ENCODE measurements at places on chromosomes 16 and 17. TPM values are rescaled to one million over a fixed set of nuclear protein-coding genes. Genes with fewer than 3 reads are reported as not detected.
A peak's percentile ranks its signal among the peaks of the same experiment; 100 is the strongest.

DNA sequence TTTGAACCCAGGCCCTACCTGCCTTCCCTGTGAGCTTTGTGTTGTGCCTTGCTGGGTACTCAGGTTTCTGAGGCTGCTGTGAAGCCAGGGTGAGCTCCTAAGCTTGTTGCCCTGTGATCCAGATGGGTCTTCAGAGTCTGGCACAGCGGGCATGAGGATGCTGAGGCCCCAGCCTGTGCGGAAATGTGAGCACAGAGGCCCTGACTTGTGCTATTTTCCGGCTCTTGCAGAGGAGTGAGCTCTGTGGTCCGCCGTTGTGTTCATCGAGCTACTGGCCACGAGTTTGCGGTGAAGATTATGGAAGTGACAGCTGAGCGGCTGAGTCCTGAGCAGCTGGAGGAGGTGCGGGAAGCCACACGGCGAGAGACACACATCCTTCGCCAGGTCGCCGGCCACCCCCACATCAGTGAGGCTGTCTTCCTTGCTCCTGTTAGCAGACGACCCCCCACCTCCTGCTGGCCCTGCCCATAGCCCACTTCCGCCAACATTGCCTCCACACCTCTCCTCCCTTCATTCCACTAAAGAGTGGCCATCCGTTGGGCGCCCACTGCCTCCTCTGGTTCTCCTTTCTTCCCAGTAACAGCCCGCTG is 2.7 kb downstream of the PHKG2 start:
- H3K27ac ChIP-seq, result no peak overlapping the region
- no peak for DNase-seq
- H3K36me3 ChIP-seq, result peaks cover 4% of the 10 kb centered on the region
- no peaks in the 10 kb centered on the region for H3K27me3 ChIP-seq
- no peak overlapping the region for H3K4me3 ChIP-seq
- H3K4me1 ChIP-seq, result peaks cover 37% of the 10 kb centered on the region

- H3K4me1 ChIP-seq, result no peaks in the 10 kb centered on the region
- H3K4me3 ChIP-seq, result no peak overlapping the region
- H3K27ac ChIP-seq, result no peak overlapping the region
- DNase-seq, result no peak
Observed at GRCh38 chr17:31060791-31061550, 33.8 kb upstream of the NF1 start.

- no peak overlapping the region for H3K4me3 ChIP-seq
- no peaks in the 10 kb centered on the region for H3K27me3 ChIP-seq
- H3K4me1 ChIP-seq, result peaks cover 9% of the 10 kb centered on the region
- H3K27ac ChIP-seq, result no peak overlapping the region
- H3K36me3 ChIP-seq, result peaks cover 11% of the 10 kb centered on the region
Observed at GRCh38 chr17:78407387-78408000, 29.0 kb downstream of the PGS1 start.

GRCh38 chr17:58387834-58388233 is 29.5 kb downstream of the RNF43 start:
- no peak overlapping the region for H3K4me3 ChIP-seq
- H3K27ac ChIP-seq, result no peak overlapping the region
- peaks cover 59% of the 10 kb centered on the region for H3K4me1 ChIP-seq
- H3K27me3 ChIP-seq, result no peaks in the 10 kb centered on the region

DNA sequence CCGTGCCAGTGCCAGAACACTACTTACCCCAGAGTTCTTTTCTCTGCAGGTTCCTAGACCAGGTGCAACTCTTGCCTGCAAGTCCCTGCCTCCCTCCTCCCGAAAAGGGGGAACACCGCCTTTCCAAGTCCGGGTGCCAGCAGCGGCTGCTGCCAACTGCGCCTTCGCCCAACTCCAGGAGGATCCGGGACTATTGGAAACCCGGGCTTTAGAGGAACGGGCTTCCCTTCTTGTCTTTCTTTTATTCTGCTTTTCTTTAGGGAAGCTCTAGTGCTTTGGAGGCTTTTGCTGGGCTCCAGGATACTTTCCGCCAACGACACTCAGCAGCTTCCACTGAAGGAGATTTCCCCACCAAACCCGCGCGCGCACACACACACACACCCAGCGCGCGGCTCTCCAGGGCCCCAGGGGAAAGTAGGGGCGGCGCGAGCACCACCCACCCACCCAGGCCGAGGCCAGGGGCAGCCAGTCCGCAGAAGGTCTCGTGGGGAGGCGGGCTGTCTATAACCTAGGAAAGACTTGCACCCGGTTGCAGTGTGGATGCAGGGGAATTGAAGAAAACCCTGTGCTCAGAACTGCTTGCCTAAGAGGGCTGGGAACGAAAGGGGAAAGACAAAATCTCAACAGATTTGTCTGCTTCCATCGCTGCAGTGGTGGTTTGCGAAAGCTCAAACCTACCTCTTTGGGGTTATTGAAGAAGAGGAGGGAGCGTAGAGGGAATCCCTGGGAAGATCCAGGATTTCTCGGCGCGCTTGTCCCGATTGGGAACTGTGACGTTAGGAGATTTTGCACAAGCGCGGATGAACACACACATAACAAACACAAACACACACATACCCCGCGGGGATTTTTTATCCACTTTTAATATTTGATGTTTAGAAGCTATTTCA is 977 bp upstream of the CA10 start:
- H3K27ac ChIP-seq, result no peak overlapping the region
- peaks cover 11% of the 10 kb centered on the region for H3K27me3 ChIP-seq
- H3K4me1 ChIP-seq, result peaks cover 2% of the 10 kb centered on the region
- H3K4me3 ChIP-seq, result no peak overlapping the region
- no peaks in the 10 kb centered on the region for H3K36me3 ChIP-seq

GRCh38 chr16:49921106-49921505 is 65.2 kb upstream of the ZNF423 start:
- H3K4me1 ChIP-seq, result no peaks in the 10 kb centered on the region
- no peaks in the 10 kb centered on the region for H3K36me3 ChIP-seq

- no peaks in the 10 kb centered on the region for H3K36me3 ChIP-seq
- no peak overlapping the region for H3K4me3 ChIP-seq
- H3K4me1 ChIP-seq, result peaks cover 2% of the 10 kb centered on the region
- no peak for DNase-seq
- H3K27ac ChIP-seq, result peak overlapping the region; percentile 57
- no peaks in the 10 kb centered on the region for H3K27me3 ChIP-seq
Observed at GRCh38 chr16:20910781-20911321, 10.3 kb downstream of the LYRM1 start.

TNK1 gene
- 1.9 TPM for polyA plus RNA-seq

C16orf96 gene
- 0.06 TPM for polyA plus RNA-seq

KCNH6 gene
- polyA plus RNA-seq, result not detected

Measured in liver (tissue), 10 donors.